ENCODE measurements at places on chromosomes 3 and 15.

DNA sequence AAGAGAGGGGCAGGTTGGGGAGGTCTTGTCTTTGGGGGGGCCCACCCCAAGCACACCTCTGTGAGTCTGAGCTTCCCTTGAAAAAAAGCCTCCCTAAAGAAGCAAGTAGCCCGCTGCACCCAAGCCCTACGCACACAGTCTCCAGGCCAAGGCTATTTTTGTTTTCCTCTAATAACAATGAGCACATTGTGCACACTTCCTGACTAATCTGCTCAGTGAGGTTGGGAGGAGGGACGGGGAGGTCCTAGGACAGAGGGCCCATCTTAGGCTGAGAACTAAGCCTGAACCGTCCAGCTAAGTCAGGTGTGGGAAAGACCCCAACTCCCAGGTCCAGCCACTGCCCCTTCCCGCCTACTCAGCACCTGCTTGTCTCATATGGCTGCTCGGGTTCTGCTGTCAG lies 87.2 kb downstream of the HMG20A start:
- no peak for DNase-seq

GRCh38 chr15:70752193-70752635 lies 11.1 kb downstream of the UACA start:
- no peak for DNase-seq

GRCh38 chr3:134949150-134949549 lies 154.1 kb downstream of the EPHB1 start:
- no peak for DNase-seq

DNA sequence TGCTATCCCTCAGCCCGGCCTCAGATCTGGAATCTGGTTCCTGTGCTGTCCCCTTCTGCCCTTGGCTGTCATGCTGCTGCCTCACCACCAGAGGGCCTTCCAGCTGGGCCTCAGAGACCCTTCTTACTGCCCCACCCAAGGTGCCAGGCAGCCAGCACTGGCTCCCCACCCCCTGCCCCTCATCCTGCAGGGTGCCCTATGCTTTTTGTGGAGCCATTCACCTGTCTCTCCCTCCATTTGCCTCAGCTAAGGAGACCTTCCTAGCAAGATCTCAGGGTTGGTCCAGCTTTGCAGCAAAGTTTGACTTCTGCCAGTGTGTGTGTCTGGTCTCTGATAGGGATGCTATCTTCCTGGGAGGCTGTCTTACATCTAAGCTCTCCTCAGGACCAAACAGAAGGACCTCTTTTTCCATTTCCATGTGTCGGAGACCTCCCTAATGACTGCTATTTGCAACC lies 1.9 kb upstream of the VWA5B2 start:
- DNase-seq: peak; percentile 30

GRCh38 chr3:53672981-53673380 lies 173.2 kb downstream of the CHDH start:
- no peak for DNase-seq

GRCh38 chr3:101212730-101213129 lies 107.6 kb downstream of the IMPG2 start:
- DNase-seq: no peak

DNA sequence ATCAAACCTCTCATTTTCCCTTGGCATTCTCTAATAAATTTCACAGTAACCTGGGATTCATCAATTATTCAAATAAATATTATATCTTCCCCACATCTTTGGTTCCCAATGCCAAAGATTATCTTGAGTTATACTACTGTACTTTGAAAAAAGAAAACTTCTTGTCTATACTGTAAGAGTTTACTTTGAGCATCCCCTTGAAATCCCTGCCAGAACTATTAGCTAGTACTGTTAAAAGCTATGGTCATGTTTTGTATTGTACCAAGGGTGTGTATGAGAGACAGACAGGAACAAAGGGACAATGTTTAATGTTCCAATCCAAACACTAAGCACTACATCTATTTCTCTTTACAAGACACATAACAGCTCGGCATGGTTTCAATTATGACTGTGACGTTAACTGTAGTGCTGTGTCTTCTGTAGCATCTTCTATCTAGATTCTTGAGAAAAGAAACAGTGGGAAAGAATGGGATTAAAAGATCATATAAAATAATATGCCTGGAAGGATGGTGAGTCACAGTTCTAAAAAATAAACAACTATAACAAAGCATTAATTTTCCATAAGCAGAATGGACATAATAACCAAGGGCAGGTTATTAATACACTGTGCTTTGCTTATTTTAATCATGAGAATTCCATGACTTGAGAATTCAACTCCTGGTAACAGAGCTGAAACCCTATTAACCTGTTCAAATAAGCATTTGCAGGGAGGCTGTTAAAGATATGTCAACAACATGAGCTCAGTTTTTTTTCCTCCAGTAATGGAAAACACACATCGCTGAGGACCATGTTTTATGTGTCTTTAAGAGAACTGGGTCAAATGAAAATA lies 71.1 kb downstream of the ALDH1A2 start:
- DNase-seq: no peak

- DNase-seq: no peak
Observed at GRCh38 chr15:51793521-51794305, 35.7 kb upstream of the TMOD3 start.

DNA sequence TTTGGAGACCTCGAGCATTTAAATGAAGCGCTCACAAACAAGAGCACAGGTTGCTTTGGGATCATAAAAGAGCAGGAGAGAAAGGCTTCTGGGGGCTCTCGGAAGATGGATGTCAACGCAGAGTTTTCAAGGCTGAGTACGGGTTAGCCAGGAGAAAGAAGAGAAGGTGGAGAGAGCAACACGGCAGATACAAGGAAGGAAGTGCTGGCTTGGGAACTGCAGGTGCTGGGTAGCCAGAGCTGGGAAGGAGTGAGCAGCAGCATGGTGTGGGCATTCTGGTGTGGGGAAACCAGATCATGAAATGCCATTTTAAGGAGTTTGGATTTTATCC lies 580 bp upstream of the RUBCN start:
- no peak for DNase-seq

DNA sequence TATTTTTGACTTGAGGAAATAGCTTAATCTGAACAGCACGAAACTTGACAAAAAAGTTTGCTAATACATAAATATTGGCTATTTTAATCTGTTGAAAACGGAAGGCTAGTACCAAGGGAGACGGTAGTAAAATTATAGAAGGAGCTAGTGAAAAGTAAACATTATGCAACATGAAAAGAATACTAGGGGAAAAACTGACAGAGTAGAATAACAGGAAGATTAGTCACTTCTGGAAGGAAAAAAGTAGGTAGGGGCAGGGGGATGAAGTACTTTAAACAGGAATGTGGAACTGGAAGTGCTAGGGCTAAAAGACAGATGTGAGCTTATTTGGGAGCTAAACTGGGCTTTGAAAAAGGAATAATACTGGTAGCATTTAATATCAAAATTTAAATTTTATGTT lies 60.1 kb downstream of the MBNL1 start:
- no peak for DNase-seq

- DNase-seq: no peak
Observed at GRCh38 chr15:30917675-30918074, 14.0 kb downstream of the FAN1 start.

DNA sequence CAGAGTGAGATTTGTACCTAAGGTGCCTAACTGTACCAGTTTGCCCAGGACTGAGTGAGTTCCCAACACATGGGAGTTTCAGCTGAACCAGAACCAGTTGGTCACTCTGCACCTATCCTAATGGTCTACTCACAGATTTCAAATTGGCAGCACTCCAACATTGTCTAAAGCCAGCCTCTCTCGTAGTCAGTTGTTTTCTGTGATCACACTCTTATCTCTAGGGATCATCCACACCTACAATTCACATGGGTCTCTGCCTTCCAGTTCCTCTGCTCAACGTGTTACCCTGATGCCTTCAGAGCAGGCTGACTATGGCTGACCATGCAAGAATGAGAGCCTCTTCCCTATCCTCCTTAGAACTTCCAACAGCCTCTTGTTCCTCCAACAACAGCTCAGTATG lies 624.8 kb downstream of the NTRK3 start:
- no peak for DNase-seq

- DNase-seq: no peak
Observed at GRCh38 chr15:97096303-97096835, 765.9 kb downstream of the NR2F2 start.

GRCh38 chr3:157469561-157470294 lies 33.1 kb downstream of the PTX3 start:
- DNase-seq: no peak

GRCh38 chr3:99599894-99600293 lies 38.5 kb upstream of the COL8A1 start:
- DNase-seq: no peak

- no peak for DNase-seq
Observed at GRCh38 chr3:167978071-167978470, 117.7 kb downstream of the GOLIM4 start.

DNA sequence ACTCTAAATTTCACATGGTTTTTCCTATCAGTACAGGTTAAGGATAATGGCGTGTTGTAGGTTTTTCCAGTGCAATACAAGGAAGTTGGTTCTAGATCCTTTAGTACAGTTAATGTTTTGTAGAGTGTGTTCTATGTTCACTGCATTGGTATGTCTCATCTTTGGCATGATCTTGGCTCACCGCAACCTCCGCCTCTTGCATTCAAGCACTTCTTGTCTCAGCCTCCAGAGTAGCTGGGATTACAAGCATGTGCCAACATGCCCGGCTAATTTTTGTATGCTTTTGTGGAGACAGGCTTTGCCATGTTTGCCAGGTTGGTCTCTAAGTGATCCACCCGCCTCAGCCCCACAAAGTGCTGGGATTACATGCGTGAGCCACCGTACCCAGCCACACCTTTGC lies 30.4 kb downstream of the SNRPN start:
- DNase-seq: no peak

DNA sequence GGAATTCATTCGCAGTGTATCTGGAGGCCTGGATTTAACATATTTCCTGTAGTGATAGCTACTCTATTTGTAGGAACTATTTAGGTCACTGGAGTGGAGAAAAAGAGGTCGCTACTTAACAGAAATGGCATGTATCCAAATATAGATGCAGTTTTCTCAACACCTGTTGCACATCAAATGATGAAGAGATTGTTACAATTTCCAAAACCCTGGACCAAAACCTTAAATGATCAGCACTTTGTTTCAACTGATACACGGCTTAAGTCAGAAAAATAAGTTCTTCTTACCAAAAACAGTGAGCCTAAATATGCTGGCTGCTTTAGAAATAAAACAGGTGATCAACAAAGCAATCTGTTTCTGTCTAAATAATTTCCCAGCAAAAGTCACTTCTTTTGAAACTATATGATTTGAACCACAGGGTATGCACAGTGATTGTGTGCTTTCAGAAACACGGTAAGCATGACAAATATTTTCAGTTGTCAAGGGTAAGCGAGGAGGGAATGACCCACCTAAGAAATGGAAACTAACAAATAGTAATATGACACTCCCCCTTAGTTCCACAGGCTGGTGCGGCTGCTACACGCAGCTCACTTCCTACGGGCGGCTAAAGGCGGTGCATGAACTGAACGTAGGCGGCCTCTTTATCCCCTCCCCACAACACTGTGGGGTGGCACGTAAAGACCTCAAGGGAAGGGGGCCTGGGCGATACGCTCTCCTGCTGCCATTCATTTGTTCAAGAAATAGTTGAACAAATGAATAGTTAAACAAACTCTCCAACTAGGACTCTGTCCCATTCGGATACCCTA lies 1.1 kb downstream of the EHD4 start:
- DNase-seq: peak; percentile 58

DNA sequence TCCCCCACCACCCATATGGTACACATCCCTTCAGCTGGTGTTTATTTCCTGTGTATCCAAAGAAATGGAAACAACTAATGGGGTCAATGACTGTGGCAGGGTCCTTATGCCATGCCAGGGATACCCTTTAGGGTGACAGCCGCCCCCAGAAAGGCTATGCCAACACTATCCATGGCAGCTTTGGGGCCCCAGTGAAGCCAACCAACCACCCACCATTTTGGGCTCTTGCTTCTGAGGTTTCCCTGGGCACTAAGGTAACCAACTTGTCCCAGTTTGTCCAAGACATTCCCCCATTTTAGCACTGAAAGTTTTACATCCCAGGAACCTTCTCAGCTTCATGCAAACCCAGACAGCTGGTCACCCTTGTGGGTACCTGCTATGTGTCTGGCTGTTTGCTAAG lies 233.1 kb downstream of the VPS13C start:
- no peak for DNase-seq

- peak; percentile 27 for DNase-seq
Observed at GRCh38 chr3:129439226-129439816, 427 bp downstream of the MBD4 start.

DNA sequence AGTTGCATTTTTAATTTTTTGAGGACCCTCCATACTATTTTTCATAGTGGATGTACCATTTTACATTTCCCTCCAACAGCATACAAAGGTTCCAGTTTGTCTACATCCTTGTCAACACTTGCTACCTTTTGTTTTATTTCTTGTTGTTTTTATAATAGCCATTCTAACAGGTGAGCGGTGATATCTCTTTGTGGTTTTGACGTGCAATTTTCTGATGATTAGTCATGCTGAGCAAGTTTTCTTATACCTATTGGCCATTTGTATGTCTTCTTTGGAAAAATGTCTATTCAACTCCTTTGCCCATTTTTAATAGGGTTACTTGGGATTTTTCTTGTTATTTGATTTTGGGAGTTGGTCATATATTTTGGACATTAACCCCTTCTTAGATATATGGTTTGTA lies 187.0 kb downstream of the CDIN1 start:
- DNase-seq: no peak

GRCh38 chr15:90679959-90680358 lies 37.2 kb upstream of the BLM start:
- no peak for DNase-seq

GRCh38 chr15:52518487-52519371 lies 10.0 kb downstream of the MYO5A start:
- DNase-seq: no peak

DNA sequence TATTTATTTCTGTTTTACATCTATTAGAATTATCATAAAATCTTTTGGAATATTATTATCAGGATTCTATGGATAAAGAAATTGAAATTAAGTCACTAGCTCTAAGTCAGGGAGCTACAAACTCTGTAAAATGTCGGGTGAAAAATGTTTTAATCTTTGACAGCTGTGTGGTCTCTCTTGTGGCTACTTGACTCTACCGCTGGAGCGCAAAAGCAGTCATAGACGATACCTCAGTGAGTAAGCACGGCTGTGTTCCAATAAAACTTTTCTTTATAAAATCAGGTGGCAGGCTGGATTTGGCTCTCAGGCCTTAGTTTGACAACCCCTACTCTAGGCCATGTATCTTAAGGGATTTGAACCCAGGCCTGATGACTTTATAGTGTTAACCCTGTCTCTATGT lies 88.5 kb upstream of the PFN2 start:
- DNase-seq: no peak

GRCh38 chr15:55576943-55577342 lies 11.2 kb downstream of the PYGO1 start:
- DNase-seq: no peak

GRCh38 chr3:31562525-31562924 lies 29.8 kb downstream of the STT3B start:
- DNase-seq: no peak

- no peak for DNase-seq
Observed at GRCh38 chr3:100833483-100833882, 124.2 kb downstream of the TFG start.

Measured in stimulated activated CD4-positive, alpha-beta T cell treated with anti-CD3 and anti-CD28 coated beads, Interleukin-4, amount 100 ng/mL, for 48 hours (primary cell).